ENCODE measurements at places on chromosomes 6 and 20.
A peak's percentile ranks its signal among the peaks of the same experiment; 100 is the strongest.

DNA sequence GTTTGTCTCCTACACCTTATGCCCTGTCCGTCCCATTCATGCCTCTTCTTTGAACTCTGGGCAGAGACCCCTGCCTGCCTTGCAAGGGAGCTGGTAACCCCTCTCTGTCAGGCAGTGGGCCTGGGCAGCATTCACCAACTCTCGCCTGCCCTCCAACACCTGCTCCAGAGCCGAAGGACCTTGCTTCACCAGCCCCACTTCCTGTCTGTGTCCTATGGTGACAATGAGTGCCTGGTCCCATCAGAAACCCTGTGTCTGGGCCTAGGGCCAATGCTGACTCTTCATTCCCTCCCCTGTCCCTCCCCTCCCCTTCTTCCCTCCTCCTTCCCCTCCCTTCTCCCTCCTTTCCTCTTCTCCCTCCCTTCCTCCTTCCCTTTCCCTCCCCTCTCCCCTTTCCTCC lies 22.8 kb upstream of the PCMTD2 start:
- no peak for DNase-seq

- peak; percentile 70 for DNase-seq
These were observed 25.6 kb downstream of the WRNIP1 start for GRCh38 chr6:2790588-2791449.

DNA sequence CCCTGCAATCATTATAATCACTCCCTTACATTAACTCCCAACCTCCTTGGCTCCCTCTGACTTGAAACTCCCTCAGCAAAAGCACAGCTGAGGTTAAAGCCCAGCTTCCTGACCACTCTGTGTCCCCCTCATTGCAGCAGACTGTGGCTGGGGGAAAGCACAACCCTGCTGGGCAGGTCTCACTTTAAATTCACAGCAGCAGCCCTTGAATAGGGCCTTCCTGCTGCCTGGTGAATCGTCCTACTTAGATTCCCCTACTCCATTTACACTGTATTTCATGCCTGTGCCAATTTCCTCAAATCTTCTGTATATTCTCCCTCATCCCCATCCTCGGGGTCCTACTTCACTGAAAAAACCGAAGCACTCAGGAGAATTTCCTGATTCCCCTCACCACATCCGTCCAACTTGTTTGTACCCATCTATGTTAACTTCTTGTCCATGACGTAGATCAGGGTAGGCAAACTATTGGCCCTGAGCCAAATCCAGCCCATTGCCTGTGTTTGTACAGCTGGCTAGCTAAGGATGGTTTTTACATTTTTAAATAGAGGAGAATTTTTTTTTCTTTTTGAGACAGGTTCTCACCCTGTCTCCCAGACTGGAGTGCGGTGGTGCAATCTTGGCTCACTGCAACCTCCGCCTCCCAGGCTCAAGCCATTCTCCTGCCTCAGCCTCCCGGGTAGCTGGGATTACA lies 31.5 kb upstream of the GCM1 start:
- peak; percentile 40 for DNase-seq

DNA sequence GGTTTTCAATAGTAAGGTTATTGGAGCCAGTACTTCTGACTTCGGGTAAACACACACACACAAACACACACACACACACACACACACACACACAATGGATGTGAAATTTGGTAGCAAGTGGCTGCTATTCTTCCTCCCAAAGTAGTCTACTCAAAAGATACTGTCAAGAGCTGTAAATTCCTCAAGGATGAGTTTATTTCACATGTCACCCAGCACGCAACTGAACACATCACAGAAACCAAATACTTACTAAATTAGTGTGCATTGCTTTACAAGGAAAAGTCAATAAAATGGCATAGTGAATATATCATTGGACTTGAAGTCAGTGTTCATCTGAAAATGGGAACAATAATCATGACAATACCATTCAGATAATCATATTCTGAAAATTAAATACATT lies 32.9 kb downstream of the MMUT start:
- DNase-seq: no peak

- no peak for DNase-seq
These were observed 60.7 kb downstream of the DTNBP1 start for GRCh38 chr6:15602154-15602553.

DNA sequence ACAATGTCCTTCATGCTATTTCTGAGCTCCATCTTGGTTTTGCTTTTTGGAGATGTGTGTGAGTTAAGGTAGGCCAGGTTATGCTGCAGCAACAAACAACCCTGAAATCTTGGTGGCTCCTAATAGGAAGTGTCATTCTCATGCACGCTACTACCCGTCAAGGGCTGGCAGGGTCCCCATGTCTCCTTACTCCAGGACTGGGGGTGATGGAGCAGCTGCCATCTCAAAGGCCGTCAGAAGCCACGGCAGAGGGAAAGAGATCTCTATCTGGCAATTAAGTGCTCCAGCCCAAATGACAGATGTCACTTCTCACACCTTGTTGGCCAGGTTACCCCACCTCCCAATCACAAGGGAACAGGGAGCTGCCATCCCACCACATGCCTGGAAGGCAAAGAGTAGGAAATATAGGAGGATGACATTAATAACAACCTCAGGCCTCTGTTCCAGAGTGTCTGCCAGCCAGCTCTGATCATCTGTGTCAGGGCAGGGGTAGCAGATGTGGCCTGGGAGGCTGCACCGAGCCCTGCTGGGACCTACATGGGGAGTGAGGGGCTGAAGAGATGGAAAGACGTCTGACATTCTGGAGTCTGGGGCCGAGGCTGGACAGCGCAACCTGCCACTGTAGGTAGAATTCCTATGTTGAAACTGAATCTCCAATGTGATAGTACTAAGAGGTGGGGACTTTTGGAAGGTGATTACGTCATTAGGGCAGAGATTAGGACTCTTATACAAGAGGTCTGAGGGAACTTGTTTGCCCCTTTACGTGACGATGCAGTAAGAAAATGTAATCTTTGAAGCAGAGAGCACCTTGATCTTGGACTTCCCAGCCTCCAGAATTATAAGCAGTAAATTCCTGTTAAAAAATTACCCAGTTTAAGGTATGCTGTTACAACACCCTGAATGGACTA lies 4.8 kb upstream of the SDCBP2 start:
- DNase-seq: no peak

GRCh38 chr6:121579478-121579877 lies 144.0 kb downstream of the GJA1 start:
- DNase-seq: no peak

DNA sequence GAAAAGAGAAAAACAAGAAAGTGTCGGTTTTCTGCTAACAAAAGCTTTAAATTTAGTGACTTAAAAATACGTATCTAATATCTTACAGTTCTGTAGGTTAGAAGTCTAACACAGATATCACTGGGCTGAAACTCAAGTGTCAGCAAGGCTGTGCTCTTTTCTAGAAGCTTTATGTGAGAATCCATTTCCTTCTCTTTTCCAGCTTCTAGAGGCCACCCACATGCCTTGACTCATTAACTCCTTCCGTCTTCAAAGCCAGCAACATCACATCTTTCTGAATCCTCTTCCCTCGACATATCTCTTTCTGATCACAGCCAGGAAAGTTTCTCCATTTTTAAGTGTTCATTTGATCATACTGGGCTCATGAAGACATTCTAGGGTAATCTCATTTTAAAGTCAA lies 262.0 kb downstream of the MAFB start:
- no peak for DNase-seq

- no peak for DNase-seq
These were observed 25.3 kb downstream of the ELOVL4 start for GRCh38 chr6:79922018-79922417.

DNA sequence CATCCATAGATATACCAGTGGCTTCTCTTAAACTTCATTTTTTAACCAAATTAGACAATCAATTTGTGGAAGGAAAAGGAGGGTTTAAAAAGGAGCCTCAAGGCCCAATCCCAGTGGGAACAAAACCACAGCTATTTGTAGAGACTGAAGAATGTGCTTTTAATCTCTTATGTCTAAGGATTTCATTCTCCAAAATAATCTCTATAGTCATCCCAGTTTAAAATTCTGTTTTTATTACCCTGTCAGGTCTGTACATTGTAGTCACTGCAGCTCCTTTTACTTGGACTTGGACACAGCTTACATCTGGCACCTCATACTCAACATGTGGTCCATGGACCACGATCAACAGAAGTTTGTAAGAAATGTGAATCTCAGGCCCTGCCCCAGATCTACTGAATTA lies 152.1 kb upstream of the STMND1 start:
- DNase-seq: no peak

DNA sequence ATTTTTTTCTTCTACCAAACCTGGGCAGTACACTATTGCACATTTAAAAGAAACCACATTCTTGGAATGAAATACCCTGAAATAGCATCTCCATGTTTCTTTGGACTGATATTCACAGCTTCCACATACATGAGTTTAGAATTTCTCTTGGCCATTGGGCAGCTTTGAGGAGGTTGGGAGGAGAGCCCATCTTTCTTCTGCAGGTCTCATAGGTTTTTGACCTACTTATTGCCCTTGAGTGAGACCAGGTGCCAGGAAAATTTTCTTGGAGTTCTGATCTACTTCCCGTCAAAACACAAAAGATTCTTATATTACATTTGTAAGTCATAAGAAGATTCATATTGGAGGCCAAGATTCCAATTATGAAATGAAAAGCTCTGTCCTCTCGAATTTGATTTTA lies 212.0 kb downstream of the IBTK start:
- DNase-seq: no peak

DNA sequence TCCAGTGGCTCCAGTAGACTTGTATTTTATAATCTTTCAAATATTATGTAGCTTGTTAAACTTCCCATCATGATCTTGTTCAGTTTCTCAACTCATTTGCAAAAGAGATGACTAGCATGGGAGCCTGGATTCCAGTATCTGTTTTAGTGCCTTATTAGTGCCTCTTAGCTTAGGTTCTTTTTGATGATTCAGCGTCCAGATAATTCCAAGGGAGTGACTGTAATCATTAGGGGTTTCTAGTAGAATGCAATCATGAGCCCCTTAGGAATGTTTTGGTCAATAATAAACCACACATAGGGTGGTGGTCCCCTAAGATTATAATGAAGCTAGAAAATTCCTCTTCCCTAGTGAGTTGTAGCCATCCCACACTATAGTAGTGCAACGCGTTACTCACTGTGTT lies 7.0 kb downstream of the CD2AP start:
- no peak for DNase-seq

- DNase-seq: no peak
These were observed 5.3 kb upstream of the AKAP7 start for GRCh38 chr6:131129689-131130553.

DNA sequence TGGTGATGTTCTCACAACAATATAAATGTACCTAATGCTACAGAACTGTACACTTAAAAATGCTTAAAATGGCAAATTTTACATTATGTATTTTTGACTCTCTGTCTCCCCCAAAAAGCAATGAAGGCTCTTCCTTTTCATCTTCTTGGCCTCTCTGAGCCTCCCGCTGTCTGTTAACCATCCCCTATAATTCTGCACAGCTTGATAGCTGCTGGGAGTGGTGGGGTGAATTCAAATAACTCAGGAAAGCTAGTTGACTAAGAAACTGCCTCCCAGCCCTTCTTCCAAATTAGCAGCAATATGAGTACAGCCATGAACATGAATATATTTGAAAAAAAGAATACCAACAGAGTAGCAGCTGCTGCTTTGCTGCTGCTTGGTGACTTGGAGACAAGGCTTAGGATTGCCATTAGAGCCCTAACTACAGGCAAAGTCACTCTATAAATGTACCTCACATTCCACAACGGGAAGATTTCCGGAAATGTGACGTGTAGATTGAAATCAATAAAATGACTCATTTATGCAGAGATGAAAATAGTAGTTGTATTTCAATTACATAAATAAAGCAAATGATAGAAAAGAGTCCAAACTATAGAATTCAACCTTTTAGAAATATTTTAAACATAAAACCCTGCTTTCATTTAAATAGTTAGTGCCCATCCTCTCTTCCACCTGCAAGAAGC lies 200.1 kb upstream of the HEY2 start:
- no peak for DNase-seq

DNA sequence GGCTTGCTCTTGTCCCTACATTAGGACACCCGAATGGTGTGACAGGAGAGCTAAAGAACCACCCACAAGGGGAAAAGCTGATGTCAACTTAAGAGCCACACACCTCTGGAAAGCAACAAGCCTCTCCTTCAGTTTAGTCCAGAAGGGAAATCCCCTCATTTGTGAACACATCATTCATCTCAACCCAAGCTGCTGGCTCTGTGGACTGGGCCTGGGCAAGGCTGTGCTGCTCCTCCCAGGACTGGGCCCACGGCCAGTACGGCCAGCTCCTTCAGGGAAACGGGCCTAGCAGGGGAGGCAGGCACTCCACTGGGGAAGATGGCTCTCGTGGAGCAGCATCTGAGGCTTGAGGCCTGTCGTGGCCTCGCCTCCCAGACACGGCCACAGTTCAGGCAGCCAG lies 12.8 kb upstream of the SLC4A11 start:
- no peak for DNase-seq

DNA sequence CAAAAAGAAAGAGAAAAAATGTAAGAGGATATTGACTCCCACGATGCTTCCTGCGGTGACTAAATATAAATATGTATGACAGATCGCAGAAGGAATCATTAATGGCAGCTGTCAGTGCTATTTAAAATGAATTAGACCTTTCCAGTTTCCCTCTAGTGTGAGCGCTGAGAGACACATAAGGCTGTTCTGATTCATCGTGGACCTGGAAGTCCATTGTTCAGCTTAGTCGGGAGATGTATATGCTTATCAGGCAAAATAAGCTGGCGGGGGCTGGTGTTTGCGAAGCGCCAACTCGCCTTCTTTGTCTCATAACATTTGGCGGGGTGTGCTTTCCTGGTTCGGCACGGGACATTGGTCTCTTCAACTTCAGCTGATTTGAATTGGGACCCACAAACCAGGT lies 95.4 kb downstream of the CDH4 start:
- no peak for DNase-seq

DNA sequence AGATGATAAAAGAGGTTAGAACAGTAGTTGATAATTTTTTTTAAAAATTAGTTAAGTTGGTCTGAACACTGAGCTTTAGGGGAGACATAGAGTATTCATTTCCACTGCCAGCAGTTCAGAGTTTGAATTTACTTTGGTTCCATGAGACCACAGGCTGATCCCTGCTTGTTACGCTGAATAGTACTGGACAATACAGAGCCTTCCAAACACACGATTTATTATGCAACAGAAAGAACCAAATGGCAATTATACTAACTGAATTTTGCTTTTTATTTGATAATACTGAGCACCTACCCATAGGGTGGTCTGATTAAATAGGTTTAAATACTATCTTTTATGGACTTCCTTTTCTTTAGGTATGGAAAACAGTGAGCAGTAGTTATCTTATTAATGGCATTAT lies 111.4 kb downstream of the POPDC3 start:
- no peak for DNase-seq

DNA sequence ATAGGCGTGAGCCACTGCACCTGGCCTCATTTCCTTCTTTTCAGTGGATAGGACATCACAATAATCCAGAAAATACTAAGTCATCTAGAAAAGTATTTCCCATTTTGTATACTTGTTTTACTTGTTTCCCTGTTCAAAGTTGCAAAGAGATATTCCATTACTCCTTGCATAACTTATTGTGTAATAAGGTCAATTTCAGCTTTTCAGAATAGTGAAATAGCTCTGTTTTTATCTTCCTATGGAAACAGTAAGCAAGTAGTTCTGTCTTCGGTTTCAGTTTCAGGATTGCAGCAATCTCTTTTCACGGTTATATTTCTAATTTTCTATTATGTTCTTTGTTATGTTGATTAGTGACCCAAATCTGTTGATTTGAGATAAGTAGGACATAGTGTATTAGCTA lies 6.0 kb downstream of the STX11 start:
- DNase-seq: no peak

GRCh38 chr20:17646209-17646960 lies 35.7 kb downstream of the RRBP1 start:
- no peak for DNase-seq

GRCh38 chr6:35943390-35943789 lies 22.5 kb upstream of the SRPK1 start:
- no peak for DNase-seq

GRCh38 chr20:22821081-22821727 lies 213.9 kb upstream of the SSTR4 start:
- DNase-seq: no peak
